WERI-Rb-1 (cell line): ENCODE measurements at places on chromosomes 5 and 9.

- no peak for DNase-seq
Observed at GRCh38 chr5:176748073-176748966, 62.0 kb upstream of the UNC5A start.

DNA sequence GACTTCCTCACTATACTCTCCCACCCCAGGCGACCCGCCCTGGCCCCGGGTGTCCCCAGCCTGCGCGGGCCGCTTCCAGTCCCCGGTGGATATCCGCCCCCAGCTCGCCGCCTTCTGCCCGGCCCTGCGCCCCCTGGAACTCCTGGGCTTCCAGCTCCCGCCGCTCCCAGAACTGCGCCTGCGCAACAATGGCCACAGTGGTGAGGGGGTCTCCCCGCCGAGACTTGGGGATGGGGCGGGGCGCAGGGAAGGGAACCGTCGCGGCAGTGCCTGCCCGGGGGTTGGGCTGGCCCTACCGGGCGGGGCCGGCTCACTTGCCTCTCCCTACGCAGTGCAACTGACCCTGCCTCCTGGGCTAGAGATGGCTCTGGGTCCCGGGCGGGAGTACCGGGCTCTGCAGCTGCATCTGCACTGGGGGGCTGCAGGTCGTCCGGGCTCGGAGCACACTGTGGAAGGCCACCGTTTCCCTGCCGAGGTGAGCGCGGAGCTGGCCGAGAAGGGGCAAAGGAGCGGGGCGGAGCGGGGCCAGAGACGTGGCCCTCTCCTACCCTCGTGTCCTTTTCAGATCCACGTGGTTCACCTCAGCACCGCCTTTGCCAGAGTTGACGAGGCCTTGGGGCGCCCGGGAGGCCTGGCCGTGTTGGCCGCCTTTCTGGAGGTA lies 2.1 kb downstream of the CA9 start:
- DNase-seq: no peak

- no peak for DNase-seq
Observed at GRCh38 chr9:81373294-81373693, 316.1 kb downstream of the TLE1 start.

GRCh38 chr5:175060257-175060656 lies 335.9 kb downstream of the MSX2 start:
- DNase-seq: no peak

DNA sequence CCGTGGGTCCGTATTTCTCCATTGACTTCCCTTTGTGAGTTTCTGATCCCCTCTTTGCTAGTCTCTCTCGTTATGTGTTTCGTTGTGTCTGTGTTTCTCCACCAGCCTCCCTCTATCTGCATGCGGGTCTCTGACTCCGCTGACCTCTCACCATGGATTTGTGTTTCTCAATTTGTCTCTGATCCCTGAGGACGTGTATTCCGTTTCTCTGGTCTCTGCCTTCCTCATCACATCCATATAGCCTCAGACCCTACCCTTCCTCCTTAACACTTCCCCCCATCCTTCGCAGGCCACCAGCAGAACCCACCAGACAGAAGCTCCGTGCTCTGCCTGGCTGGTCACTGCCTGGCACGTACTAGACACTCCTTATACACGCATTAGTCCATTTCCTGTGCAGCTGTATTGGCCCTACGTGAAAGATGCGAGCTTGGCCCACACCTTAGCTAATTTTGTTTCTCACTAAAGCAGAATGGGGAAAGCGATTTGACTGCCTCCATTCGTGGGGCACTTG lies 631 bp downstream of the B4GALT7 start:
- no peak for DNase-seq

DNA sequence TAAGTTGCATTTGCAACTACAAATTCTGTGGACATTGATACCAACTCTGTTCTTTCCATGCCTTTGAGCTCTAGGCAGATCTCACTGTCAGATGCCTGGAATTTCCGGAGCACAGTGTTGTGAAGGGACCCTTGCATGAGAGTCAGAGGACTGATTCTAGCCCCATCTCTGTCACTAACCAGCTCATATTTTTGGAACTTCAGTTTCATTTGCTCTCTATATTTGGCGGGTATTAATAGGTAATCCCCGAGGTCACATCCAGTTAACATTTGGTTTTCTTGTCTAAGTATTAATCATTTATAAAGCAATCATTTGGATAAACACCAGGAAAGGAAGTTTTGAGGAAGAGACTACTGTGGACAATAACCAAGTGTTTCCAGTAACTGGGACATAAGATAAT lies 115.7 kb downstream of the MAN2A1 start:
- DNase-seq: no peak

- DNase-seq: no peak
Observed at GRCh38 chr5:52693836-52694235, 93.9 kb upstream of the ITGA1 start.

- DNase-seq: no peak
Observed at GRCh38 chr9:88681434-88681833, 146.5 kb downstream of the NXNL2 start.

- no peak for DNase-seq
Observed at GRCh38 chr5:59548807-59549357, 344.6 kb downstream of the PDE4D start.

DNA sequence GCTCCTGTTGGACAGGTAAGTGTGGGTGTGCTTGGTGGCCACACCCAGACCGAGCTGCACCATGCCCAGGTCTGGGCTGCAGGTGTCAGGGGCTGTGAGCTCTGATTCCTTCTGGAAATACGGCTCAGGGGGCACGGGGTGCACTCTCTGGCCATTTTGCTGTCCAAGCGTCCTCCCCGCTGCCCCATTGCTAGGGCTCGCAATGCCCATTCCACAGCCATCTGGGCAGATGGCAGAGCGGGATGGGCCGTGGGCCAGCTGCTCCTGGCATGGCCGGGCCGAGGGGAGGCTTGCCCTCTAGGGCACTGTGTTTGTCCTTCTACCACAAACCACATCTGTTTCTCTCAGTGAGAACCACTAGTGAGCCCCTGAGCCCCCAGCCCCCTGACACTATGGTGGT lies 67.9 kb upstream of the RXRA start:
- DNase-seq: no peak

DNA sequence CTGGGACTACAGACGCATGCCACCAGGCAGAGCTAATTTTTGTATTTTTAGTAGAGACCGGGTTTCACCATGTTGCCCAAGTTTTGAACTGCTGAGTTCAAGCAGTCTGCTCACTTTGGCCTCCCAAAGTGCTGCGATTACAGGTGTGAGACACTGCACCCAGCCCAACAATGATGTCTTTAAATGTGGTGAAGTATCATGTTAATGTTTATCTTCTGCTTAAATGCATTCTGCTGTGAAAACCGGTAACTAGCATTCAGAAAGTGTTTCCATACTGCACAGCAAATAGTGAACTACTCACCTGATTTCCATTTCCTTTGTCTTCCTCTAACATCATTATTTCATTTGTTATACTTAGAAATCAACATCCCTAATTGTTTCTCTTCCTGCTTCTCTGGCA lies 264.0 kb upstream of the ITGA1 start:
- no peak for DNase-seq

DNA sequence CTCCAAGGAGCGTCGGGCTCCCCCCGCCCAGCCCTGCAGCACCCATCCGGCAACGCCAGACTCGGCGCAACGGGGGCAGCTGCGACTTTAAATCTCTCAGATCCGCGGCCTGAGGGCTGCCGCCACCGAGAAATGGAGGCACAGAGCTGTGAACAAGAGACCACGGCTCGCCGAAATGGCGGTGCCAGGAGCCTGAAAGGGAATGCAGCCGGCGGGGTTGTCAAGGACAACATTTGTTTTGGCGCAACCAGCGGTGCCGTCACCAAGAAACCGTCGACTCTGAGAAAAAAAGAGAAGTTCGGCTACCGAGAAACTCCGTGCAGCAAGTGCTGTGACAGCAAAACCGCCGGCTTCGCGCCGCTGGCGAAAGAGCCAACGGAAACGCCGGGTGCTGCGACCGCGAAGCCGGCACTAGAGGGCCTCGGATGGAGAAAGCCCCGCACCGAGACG lies 2.1 kb upstream of the ANXA2R start:
- DNase-seq: peak; percentile 45

GRCh38 chr5:38645508-38645907 lies 89.1 kb upstream of the LIFR start:
- DNase-seq: no peak

- DNase-seq: no peak
Observed at GRCh38 chr5:37631939-37632338, 207.9 kb downstream of the GDNF start.

DNA sequence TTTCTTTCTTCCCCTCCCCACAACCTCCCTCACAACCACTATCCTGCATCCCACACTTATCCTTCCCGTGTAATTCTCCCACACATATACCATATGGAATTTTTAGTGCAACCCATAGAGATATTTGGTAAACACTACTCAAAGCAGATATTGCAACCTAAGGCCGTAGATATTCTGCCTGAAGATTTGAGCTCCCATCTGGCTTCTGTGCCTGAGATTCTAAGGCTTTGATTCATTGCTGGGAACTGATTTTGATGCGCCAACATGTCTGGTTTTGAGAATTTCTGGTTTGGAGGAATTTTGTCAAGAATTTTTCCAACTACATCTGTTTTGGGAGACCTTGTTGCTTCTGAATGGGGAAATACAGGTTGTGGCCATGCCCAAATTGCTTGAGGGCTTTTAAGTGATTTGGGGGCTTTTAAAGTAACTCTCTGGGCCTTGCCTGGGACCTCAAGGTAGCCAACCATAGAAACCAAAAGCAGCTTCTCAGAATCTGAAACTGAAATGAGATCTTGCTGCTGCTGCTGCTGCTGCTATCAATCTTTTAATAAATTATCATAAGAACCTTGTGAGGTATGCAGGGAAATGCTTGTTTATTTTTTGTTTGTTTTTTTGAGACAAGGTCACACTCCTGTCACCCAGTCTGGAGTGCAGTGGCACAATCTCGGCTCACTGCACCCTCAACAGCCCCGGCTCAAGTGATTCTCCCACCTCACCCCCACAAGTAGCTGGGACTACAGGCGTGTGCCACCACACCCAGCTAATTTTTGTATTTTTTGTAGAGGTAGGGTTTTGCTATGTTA lies 36.2 kb downstream of the PLAC8L1 start:
- no peak for DNase-seq

- no peak for DNase-seq
Observed at GRCh38 chr5:128572051-128572929, 34.2 kb upstream of the FBN2 start.

DNA sequence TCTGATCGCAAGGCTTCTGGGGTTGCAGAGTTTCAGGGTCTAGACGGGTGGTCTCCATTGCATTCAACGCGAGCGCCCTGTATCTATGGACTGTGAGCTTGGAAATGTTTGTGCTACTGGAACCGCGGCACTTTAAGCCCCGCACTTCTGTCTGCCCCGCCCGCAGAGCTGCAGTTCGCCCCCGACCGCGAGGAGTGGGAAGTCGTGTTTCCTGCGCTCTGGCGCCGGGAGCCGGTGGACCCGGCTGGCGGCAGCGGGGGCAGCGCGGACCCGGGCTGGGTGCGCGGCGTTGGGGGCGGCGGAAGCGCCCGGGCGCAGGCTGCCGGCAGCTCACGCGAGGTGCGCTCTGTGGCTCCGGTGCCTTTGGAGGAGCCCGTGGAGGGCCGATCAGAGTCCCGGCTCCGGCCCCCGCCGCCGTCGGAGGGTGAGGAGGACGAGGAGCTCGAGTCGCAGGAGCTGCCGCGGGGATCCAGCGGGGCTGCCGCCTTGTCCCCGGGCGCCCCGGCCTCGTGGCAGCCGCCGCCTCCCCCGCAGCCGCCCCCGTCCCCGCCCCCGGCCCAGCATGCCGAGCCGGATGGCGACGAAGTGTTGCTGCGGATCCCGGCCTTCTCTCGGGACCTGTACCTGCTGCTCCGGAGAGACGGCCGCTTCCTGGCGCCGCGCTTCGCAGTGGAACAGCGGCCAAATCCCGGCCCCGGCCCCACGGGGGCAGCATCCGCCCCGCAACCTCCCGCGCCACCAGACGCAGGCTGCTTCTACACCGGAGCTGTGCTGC lies 1.0 kb downstream of the ADAMTS19 start:
- DNase-seq: peak; percentile 75

DNA sequence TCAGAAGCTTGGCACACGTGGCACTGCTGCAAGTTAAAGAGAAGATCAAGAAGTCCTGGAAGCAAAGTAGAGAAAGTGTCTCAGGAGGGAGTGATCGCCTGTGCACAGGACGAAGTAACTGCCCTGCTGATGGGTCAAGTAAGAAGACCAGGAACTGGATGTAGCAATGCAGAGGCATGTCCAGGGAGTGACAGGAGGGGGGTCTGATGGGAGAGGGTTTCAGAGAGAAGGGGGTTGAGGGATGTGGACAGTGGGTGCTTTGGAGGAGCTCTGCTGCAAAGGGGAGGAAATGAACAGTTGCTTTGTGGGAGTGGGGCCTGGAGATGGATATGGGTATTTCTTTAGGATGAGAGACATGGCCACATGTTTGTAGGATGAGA lies 60.2 kb upstream of the PHYKPL start:
- no peak for DNase-seq

- no peak for DNase-seq
Observed at GRCh38 chr9:126166291-126166690, 160.3 kb upstream of the MVB12B start.

GRCh38 chr5:127846884-127847283 lies 143.7 kb downstream of the CCDC192 start:
- no peak for DNase-seq

GRCh38 chr5:127947941-127948340 lies 135.6 kb upstream of the SLC12A2 start:
- no peak for DNase-seq

GRCh38 chr9:135703726-135704125 lies 1.7 kb downstream of the KCNT1 start:
- DNase-seq: no peak

DNA sequence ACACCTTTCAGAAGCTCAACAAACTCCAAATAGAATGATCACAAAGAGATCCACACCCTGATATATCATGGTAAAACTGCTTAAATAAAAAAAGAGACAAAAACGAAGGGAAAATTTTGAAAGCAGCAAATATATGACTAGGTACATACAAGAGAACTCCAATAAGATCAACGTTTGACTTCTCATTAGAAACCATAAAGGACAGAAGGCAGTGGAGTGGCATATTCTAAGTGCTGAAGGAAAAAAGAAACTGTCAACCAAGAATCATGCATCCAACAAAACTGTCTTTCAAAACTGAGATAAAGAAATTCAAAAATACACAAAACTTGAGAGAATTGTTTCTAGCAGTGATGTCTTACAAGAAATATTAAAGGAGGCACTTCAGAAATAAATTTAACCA lies 11.2 kb downstream of the SLC22A4 start:
- no peak for DNase-seq

GRCh38 chr5:173866243-173866857 lies 21.8 kb upstream of the CPEB4 start:
- DNase-seq: no peak

GRCh38 chr5:33309536-33310345 lies 131.0 kb upstream of the TARS1 start:
- no peak for DNase-seq

- no peak for DNase-seq
Observed at GRCh38 chr9:134521817-134522501, 119.6 kb upstream of the COL5A1 start.

- no peak for DNase-seq
Observed at GRCh38 chr5:176497852-176498251, 39.4 kb downstream of the RNF44 start.

DNA sequence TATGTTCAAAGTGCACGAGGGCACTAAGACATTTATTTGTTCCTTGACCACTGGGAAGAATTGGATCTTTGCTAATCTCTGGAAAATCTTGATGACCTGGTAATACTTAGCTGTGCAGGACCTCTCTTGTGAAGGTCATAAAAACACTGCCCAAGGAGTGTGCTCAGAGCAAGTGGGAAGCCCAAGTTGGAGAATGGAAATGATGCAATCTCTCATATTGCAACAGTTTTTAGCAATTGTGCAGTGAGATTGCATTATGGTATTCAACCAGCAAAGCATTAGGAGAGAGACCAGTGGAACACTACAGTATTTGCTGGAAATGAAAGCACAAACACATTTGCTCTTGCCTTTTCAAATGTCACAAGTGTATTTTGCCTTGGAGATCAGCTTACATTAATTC lies 34.5 kb downstream of the TXNDC8 start:
- DNase-seq: no peak
